ENCODE measurements at places on chromosomes 6 and 20. TPM values are rescaled to one million over a fixed set of nuclear protein-coding genes. Genes with fewer than 3 reads are reported as not detected.

GRCh38 chr6:51814418-51814817, 273.0 kb downstream of the PKHD1 start:
- DNase-seq = no peak

- no peak for DNase-seq
Measured at GRCh38 chr6:12065321-12066140, 53.4 kb downstream of the HIVEP1 start.

GRCh38 chr6:35248300-35248699, 11.2 kb upstream of the ZNF76 start:
- no peak for DNase-seq

DNA sequence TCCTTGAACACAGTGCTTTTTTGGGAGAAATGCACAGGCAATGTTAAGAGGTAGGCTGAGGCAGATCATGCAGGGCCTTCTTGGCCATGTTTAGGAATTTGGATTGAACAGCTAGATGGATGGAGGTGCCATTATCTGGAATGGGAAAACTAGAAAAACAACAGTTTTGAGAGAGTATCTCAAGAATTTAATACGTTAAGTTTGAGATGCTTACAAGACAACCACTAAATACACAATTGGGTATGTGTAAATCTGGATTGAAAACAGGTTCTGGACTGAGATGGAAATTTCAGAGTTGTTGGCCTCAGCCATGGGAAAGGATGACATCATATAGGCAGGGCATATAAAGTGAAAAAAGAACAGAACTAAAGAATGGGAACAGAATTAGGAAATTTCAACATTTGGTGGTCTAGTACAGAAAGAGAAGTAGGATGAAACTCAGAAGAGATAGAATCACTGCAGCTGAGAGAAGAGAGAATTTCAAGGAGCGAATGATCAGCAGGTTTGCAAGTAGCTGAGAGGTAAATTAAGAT, 37.1 kb downstream of the NCOA7 start:
- DNase-seq = no peak

- DNase-seq = no peak
Measured at GRCh38 chr20:36334281-36335205, 28.4 kb downstream of the DLGAP4 start.

PMEPA1 gene
- 6.4 TPM for total RNA-seq

WFDC12 gene
- not detected for total RNA-seq

DNA sequence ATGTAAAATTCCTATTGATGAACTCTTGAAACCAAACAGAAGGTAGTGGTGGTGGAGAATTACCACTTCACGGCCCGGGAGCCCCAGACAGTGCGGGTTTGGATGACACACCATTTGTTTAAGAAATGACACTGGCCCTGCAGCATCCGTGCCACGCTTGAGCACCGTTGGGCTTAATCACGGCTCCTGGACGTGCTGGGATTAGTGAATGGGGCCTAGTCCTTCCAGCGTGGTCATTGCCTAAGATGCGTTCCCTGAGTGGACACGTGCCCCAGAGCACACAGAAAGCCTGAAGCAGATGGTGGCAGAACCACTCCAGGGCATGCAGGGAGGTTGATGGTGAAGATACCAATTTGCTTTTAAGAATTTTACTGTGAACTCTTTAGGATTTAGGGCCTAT, 14.5 kb downstream of the STX16 start:
- no peak for DNase-seq
